Activated CD4-positive, alpha-beta T cell treated with anti-CD3 and anti-CD28 coated beads, Interleukin-2, amount 10 ng/mL, durations not matched to agents 7 days and 5 days (primary cell): ENCODE measurements at places on chromosomes 4 and X. TPM values are rescaled to one million over a fixed set of nuclear protein-coding genes. Genes with fewer than 3 reads are reported as not detected.

DNA sequence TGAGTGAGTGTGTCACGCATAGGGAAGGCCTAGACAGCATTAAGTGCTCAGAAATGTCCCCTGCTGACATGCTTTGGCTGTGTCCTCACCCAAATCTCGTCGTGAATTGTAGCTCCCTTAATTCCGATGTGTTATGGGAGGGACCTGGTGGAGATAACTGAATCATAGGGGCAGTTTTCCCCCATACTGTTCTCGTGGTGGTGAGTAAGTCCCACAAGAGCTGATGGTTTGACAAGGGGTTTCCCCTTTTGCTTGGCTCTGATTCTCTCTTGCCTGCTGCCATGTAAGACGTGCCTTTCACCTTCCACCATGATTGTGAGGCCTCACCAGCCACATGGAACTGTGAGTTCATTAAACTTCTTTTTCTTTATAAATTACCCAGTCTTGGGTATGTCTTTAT, 78.0 kb downstream of the NSUN7 start:
- H3K36me3 ChIP-seq: no peaks in the 10 kb centered on the region
- H3K27ac ChIP-seq: no peak overlapping the region

Gene IBSP
- not detected for total RNA-seq

DNA sequence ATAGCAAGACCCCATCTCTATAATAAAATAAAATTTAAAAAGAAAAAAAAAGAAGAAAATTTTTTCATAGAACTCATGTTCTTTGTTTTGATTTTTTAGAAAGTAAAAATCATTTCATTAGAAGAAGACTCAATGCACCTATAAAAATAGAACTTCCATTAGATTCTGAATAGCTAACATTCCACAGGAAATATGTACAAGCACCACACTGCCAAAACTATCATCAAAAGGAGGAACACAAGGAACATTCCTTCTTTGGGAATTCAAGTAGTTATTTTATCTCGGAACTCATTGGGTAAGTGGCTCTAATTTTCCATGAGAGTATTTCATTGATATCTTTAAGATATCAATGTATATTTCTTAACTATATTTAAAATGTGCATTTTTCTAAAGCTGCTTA, 157.6 kb downstream of the CAMK2D start:
- DNase-seq: no peak
- no peak overlapping the region for H3K4me3 ChIP-seq
- no peak overlapping the region for H3K27ac ChIP-seq
- no peaks in the 10 kb centered on the region for H3K4me1 ChIP-seq

GRCh38 chr4:166049036-166049435, 176.0 kb downstream of the TLL1 start:
- no peak overlapping the region for H3K4me3 ChIP-seq
- H3K4me1 ChIP-seq: no peaks in the 10 kb centered on the region
- no peak overlapping the region for H3K27ac ChIP-seq

Gene CLIC2
- total RNA-seq: 0.79 TPM

Gene IL2RG
- total RNA-seq: 447 TPM

DNA sequence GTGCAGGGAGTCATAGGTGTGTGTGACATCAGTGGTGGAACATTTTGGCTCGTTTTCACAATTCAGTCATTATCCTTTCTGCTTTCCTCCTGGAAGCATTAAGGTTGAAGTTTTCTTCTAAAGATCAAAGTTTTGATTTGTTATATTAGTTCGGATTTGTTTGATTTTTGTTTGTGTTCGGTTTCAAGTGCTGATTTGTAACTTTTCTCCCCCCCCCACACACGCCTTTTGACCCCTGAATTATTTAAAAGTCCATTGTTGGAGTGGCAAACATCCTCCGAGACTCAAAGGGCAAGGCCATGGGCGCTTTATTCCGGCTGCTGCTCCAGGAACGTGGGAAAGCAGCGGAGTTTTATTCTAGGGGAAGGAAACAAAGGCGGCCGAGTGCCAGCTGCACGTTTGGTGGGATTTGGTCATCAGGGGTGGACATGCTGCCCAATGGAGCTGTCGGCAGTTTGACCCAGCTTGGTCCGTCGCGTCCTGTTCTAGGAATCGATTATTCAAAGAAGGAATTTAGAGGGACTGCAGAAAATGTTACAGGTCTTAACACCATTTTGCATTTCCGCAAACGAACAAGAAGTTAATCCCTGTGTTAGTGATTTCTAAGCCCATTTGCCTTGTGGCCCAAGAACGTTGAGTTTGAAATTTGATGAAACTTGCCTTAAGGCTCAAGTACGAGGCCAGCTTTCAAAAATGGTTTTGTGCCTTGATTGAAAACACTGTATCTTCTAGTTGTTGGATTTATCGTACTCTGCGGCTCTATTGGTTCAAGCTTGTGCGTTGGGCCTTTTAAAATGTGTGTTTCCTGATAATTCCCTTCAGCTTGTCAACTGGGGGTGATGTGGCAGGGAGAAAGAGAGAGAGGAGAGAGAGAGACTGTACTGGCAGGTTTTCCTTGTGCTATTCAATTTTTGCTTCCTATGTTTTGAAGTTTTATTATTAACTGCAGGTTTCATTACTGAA, 565 bp upstream of the ZNF41 start:
- peak overlapping the region; percentile 86 for H3K4me3 ChIP-seq
- H3K4me1 ChIP-seq: peaks cover 39% of the 10 kb centered on the region
- H3K27me3 ChIP-seq: no peaks in the 10 kb centered on the region

GRCh38 chr4:156547439-156547838, 424.2 kb downstream of the PDGFC start:
- H3K27ac ChIP-seq: no peak overlapping the region
- H3K36me3 ChIP-seq: no peaks in the 10 kb centered on the region
- H3K4me1 ChIP-seq: no peaks in the 10 kb centered on the region
